Activated CD4-positive, alpha-beta T cell treated with anti-CD3 and anti-CD28 coated beads for 36 hours (primary cell): ENCODE measurements at places on chromosomes 7 and 10. TPM values are rescaled to one million over a fixed set of nuclear protein-coding genes. Genes with fewer than 3 reads are reported as not detected.

Gene BLNK
- not detected for total RNA-seq

Gene ACSM6
- total RNA-seq: not detected

Gene SLC13A4
- not detected for total RNA-seq

Gene PDIA4
- 88.3 TPM for total RNA-seq

Gene RADIL
- 0.42 TPM for total RNA-seq

Gene ADRA2A
- not detected for total RNA-seq

Gene CYP2C19
- not detected for total RNA-seq

Gene CPA5
- 0.56 TPM for total RNA-seq

Gene FGF8
- total RNA-seq: not detected

Gene AOAH
- total RNA-seq: 9.2 TPM

Gene TMEM229A
- total RNA-seq: not detected

Gene DRGX
- total RNA-seq: not detected

Gene SPDYE8
- total RNA-seq: not detected

Gene RBM20
- total RNA-seq: 0.05 TPM

Gene PRSS1
- total RNA-seq: not detected

Gene HMX2
- total RNA-seq: 0.28 TPM

Gene DLX6
- not detected for total RNA-seq

Gene ZNF277
- total RNA-seq: 21.4 TPM

Gene PLCE1
- 0.04 TPM for total RNA-seq

Gene C1QL3
- total RNA-seq: not detected

Gene FMC1
- 7.8 TPM for total RNA-seq

Gene ACBD7
- 2.4 TPM for total RNA-seq

Gene KDM7A
- total RNA-seq: 17.9 TPM

Gene ACSL5
- 32.0 TPM for total RNA-seq

Gene TMEM176A
- total RNA-seq: not detected

Gene CCDC7
- 9.0 TPM for total RNA-seq

Gene MSS51
- 1.9 TPM for total RNA-seq

Gene ERLIN1
- total RNA-seq: 15.2 TPM

Gene CAMK2B
- total RNA-seq: 1.1 TPM

Gene CPXM2
- total RNA-seq: not detected

Gene FHIP2A
- 18.6 TPM for total RNA-seq

Gene ADIRF
- total RNA-seq: not detected

Gene SPDYE1
- total RNA-seq: not detected

Gene PRSS37
- total RNA-seq: not detected

Gene PDE6C
- total RNA-seq: not detected

Gene ZNF775
- total RNA-seq: 5.1 TPM

Gene HPSE2
- not detected for total RNA-seq

Gene SMURF1
- total RNA-seq: 13.4 TPM

Gene NUTM2E
- 0.11 TPM for total RNA-seq

Gene NRCAM
- total RNA-seq: 0.60 TPM

Gene SPDYE9
- not detected for total RNA-seq

Gene GRID2IP
- total RNA-seq: 0.11 TPM

Gene CDC14C
- not detected for total RNA-seq

Gene CPN1
- total RNA-seq: not detected
